GM19239 (cell line): ENCODE measurements at places on chromosomes 11 and 22.
A peak's percentile ranks its signal among the peaks of the same experiment; 100 is the strongest.

GRCh38 chr22:31083923-31084810, 3.0 kb downstream of the SMTN start:
- DNase-seq = peak; percentile 12

- no peak for DNase-seq
These were observed 393.7 kb downstream of the TMEM135 start for GRCh38 chr11:87431392-87431791.

DNA sequence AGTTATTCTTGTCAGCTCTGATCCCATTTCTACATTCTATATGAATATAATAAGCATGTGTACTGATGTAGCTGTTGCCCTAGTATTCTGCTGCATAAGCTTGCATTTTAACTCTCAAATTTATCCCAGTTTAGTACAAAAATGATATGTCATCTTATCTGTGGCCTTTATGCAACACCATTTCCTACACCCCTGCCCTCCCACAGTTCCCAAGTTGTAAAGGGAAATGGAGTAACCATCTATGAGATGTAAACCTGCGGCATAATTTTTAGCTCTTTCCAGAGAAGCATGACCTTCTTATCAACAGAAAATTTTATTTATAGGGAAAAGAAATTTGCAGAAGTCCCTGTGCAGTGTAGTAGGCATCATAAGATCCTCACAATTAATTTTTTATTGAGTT, 18.9 kb upstream of the CARD18 start:
- no peak for DNase-seq

- no peak for DNase-seq
These were observed 15.9 kb downstream of the KCNQ1 start for GRCh38 chr11:2460540-2461252.

GRCh38 chr11:43578346-43579170, 102.0 kb upstream of the HSD17B12 start:
- no peak for DNase-seq

GRCh38 chr11:35116245-35116644, 22.7 kb upstream of the CD44 start:
- no peak for DNase-seq

GRCh38 chr11:57358991-57359390, 20.8 kb downstream of the P2RX3 start:
- no peak for DNase-seq

- DNase-seq = peak; percentile 94
These were observed 642 bp upstream of the CDK2AP2 start for GRCh38 chr11:67508486-67509121.

DNA sequence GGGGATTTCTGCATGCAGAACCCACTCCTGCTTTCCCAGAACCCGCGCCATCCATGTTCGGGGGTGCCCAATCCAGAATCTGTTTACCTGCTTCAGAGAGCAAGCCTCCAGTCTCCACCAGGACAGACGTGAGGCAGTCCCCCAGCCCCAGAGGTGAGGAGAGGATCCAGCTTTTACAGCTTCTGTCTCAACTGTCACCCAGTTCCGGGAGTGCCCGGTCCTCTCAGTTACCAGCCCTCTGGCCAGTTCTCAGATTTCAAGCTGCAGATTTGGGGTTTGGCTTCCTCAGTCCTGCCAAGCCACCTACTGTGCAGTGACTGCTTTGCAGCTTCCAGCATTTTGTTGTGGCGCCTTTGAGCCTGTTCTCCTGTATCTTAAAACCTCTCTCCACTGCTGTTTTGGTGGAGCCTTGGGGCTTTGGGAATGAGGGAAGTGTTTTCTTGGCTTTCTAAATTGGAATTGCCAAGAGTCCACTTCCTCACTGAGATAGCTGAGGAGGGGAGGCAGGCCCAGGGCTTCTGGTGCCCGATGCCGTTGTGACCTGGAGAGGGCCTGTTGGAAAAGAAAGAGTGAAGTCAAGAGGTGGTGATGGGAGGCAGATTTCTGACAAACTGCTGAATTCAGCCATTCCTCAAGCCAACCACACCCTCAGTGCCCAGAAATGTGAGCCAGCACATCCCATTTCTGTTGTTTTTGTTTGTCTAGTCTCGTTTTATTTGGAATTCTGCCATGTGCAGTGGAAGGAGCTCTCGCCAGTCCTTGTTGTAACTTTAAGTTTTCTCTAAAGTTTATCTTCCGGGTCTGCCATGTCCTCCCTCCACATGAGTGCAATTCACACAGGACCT, 513.4 kb downstream of the TBC1D22A start:
- no peak for DNase-seq

GRCh38 chr11:93945596-93945995, 75.6 kb upstream of the HEPHL1 start:
- no peak for DNase-seq

GRCh38 chr11:114284021-114284420, 12.2 kb upstream of the NNMT start:
- no peak for DNase-seq

- no peak for DNase-seq
These were observed 3.9 kb upstream of the MYH9 start for GRCh38 chr22:36391638-36392037.

- no peak for DNase-seq
These were observed 527 bp upstream of the MRPL48 start for GRCh38 chr11:73787051-73787642.

DNA sequence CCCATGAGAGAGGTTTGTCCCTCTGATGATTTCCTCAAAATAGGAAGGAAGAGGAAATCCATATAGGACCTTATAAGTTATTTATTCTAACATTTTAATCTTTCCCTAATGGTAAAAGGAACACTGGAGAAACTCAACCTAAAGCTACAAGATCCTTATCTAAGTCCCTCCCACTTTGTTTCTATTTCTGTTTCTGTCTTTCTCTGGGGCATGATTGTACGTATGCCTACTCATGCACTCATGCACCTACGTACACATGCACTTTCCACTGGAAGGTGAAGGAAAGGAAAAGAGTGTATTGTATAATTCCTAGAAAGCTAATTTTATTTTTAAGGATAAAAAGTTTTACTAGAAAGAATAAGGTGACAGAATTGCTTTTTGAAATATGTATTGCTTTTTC, 125.0 kb downstream of the RAB38 start:
- no peak for DNase-seq

DNA sequence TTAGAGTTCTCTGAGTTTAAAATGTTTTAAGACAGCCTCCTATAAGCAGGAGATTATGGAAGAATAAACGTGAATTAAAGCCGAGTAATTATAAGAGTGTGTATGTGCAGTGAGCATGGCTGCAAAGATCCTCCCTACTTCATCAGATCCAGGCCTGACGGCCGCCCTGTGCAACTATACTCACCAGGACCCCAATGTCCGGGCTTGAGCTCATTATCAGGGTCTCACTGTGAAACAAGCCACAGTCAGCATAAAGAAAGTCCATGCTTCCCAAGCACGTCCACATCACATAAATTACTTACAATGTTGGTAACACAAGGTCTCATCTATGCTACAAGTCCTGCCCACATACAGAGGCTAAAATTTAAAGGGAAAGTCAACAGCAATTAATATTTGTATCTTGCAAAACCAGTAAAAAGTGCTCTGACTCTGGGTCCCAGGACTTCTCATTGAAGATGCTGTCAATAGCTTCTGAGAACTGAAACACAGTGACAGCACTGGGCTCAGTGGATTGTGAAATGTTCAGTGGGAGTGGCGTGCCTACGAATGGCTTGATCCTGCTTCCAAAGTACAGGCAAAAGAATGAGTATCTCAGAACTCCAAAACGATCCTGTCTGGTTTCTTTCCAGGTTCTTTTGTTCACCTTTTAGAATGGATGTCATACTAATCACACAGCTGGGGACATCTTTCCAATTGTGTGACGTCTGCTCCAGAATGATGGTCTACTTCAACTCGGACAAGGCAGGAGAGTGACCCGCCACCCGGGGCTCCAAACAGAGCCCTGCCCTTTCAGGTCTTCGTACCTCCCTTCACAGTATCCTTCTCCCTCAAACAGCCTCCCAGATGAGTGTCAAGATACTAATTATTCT, 72.1 kb upstream of the ARFGAP3 start:
- no peak for DNase-seq

DNA sequence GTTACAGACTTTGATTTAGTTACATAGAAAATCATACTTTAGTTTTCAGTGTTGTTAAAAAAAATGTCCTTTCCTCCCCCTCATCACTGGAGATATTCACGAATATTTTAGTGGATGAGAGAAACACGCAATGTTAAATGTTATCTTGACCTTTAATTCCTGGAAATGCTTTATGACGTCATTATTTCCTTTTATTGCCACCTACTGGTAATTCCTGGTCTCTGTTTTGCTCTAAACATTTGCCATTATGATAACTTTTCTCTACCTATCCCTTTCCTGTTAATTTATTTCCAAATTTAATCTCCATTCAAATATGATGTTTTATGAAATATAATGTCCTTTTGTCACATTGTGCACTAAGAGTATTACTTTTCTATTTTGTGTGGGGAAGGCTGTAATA, 770.6 kb downstream of the FAM181B start:
- no peak for DNase-seq

DNA sequence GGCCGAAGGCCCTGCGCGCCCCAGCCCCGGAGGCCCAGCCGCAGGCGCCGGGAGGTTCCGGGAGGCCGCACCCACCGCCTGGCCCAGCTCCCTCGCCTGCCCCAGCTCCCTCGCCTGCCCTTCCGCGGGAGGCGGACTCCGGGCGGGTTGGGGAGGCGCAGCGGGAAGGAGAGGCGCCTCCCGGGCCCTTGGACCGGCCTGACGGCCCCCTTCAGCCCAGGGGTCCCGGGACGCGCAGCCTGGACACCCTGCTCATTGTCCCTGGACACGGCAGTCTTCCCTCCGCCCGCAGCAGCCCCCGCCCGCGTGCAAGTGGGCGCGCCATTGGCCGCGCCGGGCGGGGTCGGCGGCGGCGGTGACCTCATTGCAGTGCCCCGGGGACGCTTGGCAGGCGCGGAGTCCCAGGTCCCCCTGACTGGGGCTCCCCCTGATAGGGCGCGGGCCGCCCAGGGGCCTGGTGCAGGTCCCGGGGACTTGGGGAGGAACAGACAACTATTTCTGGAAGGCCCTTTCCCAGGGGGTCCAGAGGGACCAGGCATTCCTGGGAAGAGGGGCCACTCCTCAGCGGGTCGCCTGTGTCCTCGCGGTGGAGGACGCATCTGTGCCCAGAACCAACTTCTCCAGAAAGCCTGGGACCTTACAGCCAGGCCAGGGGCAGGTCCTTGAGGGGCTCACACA, 501 bp downstream of the CD151 start:
- no peak for DNase-seq

- no peak for DNase-seq
These were observed 1.9 kb downstream of the MS4A10 start for GRCh38 chr11:60786811-60787567.

DNA sequence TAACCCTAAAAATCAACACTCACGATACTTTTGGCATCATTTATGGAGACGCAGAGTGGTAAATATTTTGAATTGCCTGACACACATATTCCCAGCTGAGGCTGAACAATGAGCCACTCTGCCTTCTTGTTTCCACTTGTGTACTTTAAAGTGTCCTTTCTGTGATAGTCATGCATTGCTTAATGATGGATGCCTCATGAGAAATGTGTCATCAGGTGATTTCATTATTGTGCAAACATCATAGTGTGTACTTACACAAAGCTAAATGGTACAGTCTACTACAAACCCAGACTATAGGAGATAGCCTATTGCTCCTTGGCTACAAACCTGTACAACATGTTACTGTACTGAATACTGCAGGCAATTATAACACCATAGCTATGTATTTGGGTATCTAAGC, 44.2 kb downstream of the MRE11 start:
- DNase-seq = no peak

DNA sequence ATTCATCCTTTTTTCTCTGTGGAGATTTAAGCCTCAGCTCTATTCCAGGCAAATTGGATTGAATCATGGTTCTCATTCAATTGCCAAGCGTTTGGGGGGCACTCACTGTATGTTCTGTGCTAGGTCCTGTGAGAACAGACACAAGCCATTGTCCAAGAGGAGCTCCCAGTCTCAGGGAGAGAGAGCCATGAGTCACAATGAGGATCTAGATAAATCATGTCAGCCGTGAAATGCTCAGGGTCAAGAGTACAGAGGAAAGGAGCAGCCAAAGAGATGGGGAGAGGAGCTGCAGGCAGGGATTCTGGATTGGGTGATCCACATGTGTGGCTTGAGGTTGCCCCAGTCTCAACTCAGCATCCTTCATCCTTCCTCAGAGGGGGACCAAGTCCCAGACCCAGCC, 93.6 kb downstream of the FEZ1 start:
- no peak for DNase-seq

- no peak for DNase-seq
These were observed 10.0 kb downstream of the MS4A2 start for GRCh38 chr11:60098508-60098907.

- DNase-seq = peak; percentile 50
These were observed 157.7 kb downstream of the C11orf91 start for GRCh38 chr11:33542921-33543320.

DNA sequence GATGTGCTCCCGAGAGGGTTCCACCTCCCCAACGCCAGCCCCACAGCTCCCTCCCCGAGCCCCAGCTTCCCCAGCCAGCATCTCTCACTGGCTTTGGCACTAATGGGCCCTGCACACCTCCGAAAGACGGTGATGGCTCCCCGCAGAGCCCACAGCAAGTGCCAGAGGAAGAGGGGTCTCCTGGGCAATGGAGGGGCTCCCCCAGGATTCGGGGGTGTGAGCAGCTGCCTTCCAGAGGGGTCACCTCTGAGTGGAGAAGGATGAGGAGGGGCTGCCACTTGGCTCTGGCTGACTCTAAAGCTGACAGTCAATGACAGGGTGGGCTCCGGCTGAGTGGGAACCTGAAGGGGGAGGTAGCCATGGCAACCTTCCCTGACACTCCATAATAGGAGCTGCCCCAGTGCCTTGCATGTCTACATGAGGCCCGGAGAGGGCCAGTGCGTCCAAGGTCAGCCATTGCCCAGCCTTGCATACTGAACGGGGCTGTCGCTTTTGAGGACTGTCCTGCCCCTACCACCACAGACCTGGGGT, 98.6 kb upstream of the SYT13 start:
- DNase-seq = no peak

DNA sequence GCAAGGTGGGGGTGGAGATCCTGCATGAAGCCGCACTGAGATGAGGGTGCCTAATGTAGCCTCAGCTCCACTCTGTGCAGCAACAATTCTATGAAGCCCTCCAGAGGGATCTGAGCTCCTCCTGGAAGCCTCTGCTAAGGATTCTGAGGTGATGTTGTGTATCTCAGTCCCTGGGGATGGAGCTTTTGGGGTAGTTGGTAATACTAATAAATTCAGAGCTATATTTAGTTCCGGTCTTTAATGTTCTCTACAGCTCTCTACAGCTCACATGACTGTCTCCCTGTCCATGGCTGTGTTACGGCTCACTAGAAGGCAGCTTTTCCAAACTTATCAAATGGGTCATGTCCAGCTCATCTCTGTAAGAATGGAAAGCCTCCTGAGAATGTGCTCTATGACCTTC, 93.4 kb downstream of the ISX start:
- DNase-seq = no peak

DNA sequence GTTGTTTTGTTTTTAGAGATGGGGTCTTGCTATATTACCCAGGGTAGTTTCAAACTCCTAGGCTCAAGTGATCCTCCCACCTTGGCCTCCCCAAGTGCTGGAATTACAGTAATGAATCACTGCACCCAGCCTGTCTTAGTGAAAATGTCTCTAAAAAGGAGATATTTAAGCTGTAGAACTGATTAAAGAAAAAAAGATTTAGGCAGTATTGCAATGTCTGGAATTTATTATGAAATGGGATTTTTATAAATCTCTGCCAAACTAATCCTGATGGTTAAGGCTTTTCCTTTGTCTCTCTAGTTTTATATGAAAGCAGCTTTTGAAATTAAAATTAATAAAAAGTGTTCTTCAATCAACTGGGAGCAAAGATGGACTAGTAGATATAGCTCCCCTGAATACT, 2.1 kb downstream of the PLAAT3 start:
- no peak for DNase-seq

- DNase-seq = no peak
These were observed 198.1 kb upstream of the SEZ6L start for GRCh38 chr22:25970999-25971811.

GRCh38 chr22:31093086-31093850, 12.2 kb downstream of the SMTN start:
- DNase-seq = peak; percentile 6
